ENCODE measurements at places on chromosomes 12 and 14. TPM values are rescaled to one million over a fixed set of nuclear protein-coding genes. Genes with fewer than 3 reads are reported as not detected.

SLC7A8 gene
- 3.3 TPM for total RNA-seq

FAM90A1 gene
- 0.23 TPM for total RNA-seq

CD163 gene
- total RNA-seq = not detected

PTPRQ gene
- not detected for total RNA-seq

TMPRSS12 gene
- total RNA-seq = not detected

MYH6 gene
- not detected for total RNA-seq

PPM1H gene
- total RNA-seq = 3.9 TPM

TTC8 gene
- total RNA-seq = 10.8 TPM

SLC5A8 gene
- total RNA-seq = not detected

SELPLG gene
- 1.0 TPM for total RNA-seq

BCL11B gene
- total RNA-seq = 0.23 TPM

DNA sequence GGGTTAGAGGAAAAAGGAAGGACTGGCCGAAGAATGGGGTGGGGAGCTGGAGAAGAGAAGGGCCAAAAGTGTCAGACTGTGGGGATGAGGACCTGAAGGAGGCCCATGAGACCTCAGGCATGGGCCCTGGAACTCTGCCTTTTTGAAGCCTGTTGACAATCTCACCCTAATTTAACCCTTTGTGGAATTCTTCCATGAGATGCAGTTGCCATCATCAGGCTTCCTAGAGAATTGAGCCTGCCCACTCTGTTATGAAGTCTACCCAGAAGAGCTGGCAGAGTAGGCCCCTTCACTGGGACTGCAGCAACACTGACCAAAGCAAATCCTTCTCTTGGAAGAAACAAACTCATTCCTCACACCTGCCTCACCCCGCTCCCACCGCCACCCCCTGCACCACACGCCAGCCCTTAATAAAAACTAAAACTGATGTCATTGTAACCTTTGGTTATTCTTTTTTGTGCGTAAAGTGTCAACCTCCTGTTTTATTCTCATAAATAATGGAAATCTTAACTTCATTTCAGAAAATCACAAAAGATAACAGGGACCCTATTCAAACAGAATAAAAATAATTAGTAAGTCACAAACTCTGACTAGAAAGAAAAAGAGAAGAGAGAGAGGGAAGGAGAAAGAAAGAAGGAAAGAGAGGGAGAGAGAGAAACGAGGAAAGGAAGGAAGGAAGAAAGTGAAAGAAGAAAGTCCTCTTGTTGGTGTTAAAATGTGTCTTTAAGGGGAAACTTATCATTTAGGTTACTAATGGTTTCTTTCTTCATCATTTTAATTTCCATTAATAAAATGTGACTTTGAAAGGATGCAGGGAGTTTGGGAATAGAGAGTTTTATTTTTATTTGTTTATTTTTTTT lies 61.3 kb downstream of the CRADD start:
- no peak for DNase-seq

GRCh38 chr12:132481771-132482745 lies 7.9 kb upstream of the FBRSL1 start:
- DNase-seq = no peak

DNA sequence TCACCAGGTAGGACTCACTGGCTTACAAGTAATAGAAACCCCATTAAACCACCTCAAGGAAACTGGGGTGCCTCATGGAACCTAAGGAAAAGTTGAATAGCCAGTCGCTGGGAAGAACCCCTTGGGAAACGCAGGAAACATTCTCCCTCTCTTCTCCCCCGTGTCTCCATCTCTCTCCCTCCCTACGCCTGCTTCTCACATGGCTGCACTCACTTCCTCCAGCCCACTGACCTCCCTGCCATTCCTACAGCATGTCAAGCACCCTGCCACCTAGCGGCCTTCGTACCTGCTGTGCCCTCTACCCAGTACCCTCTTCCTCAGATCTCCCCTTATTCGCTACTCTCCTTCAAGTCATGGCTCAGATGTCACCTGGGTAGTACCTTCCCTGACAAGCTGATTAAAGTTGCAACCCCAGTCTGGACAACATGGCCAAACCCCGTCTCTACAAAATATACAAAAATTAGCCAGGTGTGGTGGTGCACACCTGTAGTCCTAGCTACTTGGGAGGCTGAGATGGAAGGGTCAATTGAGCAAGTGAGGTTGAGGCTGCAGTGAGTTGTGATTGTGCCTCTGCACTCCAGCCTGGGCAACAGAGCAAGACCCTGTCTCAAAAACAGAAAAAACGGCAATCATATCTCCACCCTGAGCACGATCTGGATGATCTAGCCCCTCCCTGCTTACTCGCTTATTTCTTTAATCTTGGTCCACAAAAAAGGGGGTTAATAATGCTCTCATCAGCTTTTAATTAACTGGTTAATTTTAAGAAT lies 6.4 kb upstream of the DTX1 start:
- no peak for DNase-seq

DNA sequence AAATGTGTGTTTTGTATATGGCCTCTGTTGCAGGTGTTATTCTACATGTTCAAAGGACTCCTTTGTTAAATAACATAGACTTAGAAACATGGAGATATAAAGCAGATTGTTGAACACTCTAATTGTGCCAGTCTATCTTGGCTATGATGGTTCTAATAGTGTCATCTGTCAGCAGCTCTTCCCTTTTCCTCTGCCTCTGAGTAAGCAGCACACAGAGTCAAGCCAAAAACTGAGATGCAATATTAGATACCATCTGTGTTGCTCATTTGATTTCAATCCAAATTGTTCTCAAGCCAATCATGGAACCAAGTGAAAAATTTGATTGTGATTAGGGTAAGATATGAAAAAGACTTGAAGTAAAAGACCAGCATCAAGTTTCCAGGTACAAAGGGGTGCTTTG lies 871.1 kb upstream of the MGAT4C start:
- no peak for DNase-seq

DNA sequence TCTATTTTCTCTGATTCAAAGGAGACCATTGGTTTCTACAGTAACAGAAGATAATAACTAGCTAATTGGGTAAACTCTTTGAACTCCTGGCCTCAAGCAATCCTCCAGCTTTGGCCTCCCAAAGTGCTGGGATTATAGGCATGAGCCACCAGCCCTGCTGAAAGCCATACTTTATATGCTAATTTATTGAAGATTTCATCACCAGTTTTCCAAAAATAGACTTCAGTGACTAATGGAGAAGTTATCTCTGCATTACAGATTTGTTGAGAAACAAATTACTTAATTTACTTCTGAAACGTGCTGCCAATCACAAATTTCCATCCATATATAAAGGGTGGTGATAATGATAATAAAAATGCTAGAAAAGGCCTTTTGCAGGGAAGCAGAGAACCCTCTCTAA lies 1758.1 kb upstream of the SEL1L start:
- DNase-seq = no peak

DNA sequence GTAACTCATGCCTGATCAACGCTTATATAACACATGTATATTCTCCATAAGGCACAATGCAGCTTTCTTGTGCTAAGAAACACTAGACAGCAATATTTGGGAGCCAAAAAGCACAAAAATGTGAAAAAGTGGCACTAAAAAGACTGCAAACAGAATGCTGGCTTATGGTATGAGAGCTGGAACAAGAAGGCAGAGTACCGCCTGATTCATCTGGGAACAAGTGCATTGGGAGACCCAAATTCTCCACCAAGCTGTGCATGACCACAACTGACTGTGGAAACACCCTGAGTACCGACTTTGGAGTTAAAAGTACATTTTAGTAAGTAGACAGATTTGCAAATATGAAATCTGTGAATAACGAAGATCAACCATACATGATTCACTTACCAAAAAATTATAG lies 25.1 kb downstream of the E2F7 start:
- no peak for DNase-seq

GRCh38 chr12:48788854-48789775 lies at the start of gene ADCY6:
ADCY6 (minus strand) TSS chr12:48789089; CDS start chr12:48783434, 5,655 bp downstream.
- no peak for DNase-seq

DNA sequence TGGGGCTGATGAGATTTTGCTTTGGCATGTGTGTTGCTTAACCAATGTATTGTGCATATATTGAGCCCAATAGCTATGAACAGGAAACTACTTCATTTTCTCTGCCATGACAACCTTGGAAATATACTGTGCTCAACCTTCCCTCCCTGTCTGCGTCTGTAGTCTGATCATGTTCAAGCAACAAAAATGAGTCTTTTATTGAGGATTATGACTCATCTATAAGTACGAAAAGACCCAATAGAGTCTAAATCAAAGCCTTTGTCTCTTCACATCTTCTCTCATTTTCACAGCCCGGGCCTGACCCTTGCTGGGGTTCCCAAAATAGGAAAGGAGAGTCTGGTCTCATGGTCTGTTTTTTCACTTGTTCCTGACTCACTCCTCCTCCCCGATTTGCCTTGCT lies 158.2 kb downstream of the CAND1 start:
- DNase-seq = no peak

- DNase-seq = no peak
Measured at GRCh38 chr12:103503546-103504480, 8.0 kb upstream of the C12orf42 start.

DNA sequence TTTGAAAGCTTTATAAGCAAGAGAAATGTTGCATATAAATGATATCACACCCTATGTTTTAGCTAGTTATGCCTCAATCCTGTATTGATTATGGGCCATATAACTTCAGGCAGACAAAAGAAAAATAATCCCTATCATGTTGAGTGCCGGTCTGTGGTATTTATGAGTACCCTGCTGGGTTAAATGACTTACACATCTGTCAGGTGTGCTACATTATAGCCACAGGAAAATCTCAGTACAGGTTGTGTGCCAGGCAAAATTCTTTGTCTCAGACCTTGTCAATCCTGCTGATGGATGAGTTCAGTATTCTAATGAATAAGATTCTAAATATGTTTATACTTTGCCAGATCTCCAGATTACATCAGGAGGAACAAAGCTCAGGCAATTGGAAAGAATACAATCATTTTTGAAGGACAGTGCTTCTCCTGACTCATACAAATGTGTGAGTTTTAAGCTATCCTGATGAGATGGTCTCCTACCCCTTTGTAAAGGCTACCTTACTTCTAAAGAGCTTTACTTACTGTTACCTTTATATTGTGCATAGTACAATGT lies 109.8 kb upstream of the FOXG1 start:
- no peak for DNase-seq

DNA sequence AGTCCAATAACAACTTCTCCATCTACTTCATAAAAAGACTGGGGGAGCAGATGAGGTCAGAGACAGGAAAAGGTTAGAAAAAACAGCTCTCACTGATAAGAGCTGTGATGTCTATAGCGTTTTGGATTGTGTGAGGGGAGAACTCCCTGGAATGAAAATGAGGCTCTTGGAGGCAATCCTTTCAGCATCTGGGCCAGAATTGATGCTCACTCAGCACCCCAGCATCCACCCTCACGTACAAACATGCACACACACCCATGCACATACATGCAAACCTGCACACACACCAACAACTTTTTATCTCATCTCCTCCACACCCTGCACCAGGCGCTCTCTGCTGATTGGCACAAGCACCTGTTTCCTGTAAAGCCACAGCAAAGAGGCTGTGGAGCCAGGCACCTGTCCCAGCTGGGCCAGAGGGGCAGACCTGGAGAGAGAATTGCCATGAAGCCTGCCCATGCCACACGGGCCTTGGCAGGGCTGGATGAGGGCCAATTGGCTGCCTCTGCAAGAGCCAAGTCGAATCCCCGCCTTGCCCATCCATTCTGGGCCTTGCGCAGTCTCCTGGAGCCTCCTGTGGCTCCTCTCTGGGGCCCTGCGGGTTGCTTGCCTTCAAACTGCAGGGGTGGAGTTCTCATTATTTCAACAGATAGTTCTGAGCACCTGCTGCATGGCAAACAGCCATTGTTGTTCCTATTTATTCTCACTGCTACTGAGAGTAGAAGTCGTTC lies 53.1 kb downstream of the SYNE3 start:
- DNase-seq = no peak

GRCh38 chr14:81341781-81342180 lies 58.3 kb downstream of the STON2 start:
- no peak for DNase-seq

DNA sequence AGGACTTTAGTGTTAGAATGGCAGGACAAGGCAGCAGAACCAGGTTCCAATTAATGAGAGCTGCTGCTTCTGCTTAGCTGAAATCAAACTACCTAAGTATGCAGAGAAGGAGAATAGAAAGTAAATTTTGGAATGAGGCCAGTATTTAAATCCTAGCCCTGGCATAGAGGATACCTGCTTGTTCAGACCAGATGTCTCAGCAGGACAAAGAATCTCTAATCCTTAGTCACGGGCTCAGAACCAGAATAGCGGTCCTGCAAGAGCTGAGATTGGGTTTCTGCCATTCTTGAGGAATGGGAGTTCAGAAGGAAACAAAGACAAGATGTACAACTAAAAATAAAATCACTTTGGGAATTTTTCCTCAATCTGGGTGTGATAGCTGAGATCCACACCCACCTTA lies 550.8 kb upstream of the TMEM132C start:
- DNase-seq = no peak

DNA sequence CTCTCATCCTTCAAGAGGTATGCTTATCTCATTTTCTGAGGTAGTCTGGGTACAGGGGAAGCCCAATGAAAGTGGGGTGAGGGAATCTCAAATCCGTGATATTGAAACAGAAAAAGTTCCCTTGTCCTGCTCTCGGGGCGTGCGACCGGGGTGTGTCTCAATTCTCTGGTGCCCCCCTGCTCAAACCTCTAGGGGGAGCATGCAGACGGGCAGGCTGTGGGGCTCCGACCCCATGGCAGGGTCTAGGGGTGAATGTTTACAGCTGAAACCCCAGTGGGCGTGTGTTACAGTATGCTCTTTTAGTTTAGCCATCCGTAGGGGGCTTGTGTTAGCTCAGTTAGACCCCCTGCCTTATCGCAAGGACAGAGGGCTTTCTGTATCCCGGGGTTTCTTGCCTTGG lies 68.7 kb downstream of the PTPRQ start:
- no peak for DNase-seq
